ENCODE measurements at places on chromosomes 5 and 9.

DNA sequence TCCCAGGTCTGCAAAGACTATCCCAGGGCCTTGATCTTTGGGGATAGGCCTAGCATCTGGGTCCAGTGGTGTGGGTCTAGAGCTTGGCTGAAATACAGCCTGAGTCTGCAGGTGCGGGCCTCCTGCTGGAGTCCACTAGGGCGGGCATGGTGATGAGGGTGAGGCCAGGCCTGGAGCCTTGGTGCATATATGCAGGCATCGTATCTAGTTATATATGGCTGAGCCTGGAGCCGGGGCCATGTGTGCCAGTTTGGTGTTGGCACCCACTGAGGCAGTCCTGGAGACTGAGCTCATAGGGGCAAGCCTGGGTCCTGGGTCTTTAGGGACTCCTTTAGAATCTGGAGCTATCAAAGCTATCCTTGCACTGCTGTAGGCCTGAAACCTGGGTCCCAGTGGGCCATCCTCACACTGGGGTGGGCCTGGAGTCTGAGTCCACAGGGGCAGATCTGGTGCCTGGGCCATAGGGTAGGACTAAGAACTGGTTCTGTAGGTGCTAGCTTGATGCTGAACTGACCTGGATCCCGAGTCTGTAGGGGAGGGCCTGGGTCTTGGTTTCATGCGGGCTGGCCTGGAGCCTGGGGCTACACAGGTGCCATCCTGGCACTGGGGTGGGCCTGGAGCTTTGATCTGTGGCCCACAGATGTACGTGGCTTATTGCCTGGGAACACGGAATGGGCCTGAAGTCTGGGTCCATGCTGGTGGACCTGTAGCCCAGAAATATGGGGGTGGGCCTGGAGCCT lies 346.5 kb upstream of the MEF2C start:
- no peak for DNase-seq

DNA sequence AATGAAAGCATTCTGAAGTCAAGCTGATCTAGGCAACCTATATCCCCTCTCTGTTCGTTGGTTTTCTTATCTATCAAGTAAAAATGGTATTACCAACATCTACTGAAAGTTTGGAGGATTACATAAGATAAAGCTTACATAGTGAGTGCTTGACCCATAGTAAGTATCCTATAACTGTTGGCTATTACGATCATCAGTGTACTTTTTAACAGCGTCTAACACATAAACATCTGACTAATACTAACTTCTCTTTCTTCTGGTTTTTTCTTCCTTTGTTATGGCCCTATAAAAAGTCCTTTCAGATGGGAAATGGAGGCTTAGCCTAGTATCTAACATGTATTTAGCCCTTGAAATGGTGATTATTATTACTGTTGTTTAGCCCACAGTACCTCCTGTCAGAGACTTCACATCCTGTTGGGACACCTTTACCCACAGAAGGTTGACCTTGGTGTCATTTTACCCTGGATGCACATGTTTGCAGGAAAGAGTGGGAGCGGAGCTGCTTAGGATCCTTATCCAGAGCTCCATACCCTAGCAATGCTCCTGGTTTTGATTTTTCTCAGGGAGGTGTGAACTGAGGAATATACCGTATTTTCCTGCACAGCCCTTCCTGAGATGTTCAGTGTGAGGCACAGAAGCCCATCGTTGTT lies 6.0 kb downstream of the INSYN2B start:
- DNase-seq = no peak

- no peak for DNase-seq
These were observed 21.4 kb upstream of the FAM81B start for GRCh38 chr5:95369782-95370181.

DNA sequence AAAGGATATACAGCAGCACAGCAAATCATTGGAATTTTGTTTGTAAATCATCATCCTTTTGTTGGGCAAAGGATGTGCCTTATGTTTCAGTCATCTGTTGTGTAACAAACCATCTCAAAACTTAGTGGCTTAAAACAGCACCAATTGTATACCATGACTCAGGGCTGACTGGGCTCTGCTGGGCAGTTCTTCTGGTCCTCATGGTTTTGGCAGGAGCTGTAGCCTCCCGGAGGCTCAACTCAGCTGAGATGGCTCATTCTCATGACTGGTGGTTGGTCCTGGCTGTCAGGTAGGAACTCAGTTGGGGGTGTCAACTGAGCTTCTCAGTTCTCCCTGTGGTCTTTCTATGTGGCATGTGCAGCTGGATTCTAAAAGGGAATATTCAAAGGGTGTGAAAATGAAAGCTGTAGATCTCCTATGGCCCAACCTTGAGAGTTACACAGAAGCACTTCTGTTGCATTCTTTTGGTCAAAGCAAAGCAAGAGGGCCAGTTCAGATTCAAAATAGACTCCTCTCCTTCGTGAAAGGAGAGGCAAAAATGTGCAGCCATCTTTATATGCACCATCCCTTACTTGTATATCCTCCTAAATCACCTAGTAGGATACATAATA lies 39.1 kb upstream of the CPEB4 start:
- no peak for DNase-seq

GRCh38 chr9:135359764-135360163 lies 119.8 kb upstream of the PPP1R26 start:
- DNase-seq = no peak

DNA sequence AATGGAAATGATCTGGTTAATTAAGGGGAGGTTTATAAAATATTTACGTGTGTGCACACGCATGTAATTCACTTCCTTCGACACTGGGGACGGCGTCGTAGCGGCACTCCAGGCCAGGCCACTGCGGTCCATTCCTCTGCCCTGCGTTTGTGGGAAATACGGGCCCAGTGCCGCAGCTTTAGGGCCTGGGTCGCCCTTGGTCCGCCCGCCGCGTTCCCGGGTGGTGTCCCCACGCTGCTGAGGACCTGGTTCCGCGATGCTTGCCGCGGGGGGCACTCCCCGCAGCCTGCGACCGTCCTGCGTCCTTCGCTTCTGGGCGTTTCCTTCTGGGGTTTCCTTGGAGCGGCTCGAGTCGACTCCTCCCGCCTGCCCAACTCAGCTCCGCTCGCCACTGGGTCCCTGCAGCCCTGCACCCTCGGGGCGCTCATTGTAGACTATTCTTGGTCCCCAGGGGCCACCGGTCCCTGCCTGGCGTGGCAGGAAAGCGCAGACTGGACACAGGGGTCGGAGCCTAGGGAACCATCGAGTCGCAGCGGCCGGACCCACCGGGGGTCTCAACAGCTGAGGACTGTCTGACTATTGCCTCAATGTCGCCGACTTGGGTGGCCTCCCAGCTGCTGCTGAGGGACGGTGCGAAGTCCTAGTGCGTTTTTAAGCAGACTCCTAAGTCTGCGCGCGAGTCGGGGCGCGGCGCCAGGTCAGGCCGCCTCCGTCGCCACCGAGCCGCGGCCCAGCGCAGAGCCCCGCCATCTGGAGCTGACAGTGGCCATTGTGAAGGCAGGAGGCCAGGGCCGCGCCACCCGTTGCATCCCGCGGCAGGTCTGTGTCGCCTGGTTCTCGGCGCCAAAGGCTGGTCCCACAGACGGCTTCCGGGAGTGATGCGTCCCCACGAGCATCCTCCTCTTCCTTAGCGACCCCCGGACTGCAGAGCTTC lies 4.4 kb upstream of the IRX1 start:
- no peak for DNase-seq

GRCh38 chr9:105835721-105836120 lies 141.4 kb downstream of the TMEM38B start:
- DNase-seq = peak; percentile 7

DNA sequence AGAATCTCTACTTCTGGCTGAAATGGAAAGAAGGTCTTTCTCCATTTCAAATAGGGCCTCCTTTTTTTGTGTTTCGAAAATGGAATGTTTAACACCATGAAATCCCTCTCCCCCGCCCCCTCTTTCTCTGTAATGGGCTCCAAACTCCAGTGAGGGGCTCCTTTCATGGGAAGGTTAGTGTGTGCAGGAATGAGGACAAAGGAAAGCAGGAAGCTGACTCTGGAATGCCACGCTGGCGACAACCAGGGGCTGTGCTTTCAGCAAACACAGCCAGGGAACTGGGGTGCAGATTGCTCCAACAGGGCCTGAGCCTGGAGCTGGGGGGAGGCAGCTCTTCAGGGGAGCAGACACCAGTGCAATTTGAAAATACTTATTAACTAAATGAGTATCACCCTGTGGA lies 82.8 kb downstream of the CRB2 start:
- DNase-seq = no peak

- DNase-seq = no peak
These were observed 38.4 kb downstream of the PTCH1 start for GRCh38 chr9:95478335-95478734.

DNA sequence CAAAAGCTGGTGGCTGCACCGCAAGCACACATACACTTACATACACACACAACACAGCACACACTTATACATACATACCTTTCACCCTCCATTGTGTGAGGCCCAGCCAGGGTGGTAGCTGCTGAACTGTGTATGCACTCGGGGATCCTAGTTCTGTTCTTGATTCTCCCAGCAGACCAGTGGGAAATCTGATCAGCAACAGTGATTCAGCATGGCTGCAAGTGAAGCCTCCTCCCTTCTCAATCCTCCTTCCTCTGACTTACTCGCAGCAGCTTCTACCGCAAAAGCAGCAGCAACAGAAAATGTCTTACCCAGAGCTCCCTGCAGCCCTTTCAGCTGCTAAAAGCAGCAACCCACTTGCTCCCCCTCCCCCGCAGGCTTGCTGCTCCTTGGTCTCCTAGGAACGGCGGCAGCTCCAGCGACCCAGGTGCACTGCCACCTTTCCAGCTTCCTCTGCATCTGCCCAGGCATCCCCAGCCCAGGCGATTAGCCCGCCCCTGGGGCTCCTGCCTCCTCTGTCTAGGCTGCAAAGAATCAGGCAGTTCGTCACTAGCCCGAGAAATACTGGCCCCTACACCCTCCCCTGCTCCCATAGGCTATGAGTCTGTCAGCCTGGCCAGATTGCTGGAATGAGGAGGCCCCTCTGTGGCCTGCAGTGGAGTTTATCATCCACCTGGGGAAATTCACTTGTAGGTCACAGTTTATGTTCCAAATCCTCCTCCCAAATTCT lies at the start of gene KLHL3:
KLHL3 (minus strand) TSS at position 535 of the 730 bp plus-strand sequence; CDS start at position 92, 443 bp downstream.
- peak; percentile 50 for DNase-seq

- no peak for DNase-seq
These were observed 146.4 kb upstream of the PPP1R26 start for GRCh38 chr9:135332979-135333748.

DNA sequence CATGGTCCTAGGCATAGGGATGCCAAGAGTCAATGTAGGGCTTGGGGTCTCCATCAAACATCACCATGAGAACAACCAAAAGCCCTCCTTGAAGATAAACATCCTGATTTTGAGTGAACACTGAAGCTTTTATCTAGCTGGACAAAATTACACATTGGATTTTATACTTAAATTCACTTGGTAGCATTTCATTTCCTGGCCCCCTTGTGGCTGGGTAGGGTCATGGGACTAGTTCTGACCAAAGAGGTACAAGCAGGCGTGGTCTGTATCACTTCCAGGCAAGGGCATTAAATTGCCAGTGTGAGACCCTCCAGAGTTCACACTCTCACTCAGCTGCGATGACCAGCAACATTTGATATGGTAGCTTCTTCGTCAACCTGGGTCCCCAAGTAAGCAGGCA lies 320.3 kb downstream of the ACTL7B start:
- DNase-seq = no peak

- DNase-seq = no peak
These were observed 315.6 kb upstream of the DAB2 start for GRCh38 chr5:39740404-39740803.

DNA sequence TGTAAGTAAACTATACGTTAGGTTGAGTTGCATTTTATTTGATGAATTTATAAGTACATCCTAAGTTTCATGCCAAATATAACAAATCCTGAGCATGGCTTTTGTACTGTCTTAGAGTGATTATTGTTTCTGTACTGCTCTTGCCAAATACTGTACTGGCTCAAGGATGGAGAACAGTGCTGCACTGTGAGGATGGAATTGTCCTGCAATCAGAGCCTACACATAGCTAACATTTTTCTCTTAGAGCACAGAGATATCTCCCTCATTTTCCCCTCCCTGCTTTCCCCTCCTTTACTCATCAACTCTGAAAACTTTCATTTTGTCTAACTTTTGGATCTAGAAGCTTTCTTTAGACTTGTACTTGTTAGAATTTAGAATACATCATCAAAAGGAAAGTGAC lies 28.3 kb downstream of the LRRC70 start:
- DNase-seq = no peak

DNA sequence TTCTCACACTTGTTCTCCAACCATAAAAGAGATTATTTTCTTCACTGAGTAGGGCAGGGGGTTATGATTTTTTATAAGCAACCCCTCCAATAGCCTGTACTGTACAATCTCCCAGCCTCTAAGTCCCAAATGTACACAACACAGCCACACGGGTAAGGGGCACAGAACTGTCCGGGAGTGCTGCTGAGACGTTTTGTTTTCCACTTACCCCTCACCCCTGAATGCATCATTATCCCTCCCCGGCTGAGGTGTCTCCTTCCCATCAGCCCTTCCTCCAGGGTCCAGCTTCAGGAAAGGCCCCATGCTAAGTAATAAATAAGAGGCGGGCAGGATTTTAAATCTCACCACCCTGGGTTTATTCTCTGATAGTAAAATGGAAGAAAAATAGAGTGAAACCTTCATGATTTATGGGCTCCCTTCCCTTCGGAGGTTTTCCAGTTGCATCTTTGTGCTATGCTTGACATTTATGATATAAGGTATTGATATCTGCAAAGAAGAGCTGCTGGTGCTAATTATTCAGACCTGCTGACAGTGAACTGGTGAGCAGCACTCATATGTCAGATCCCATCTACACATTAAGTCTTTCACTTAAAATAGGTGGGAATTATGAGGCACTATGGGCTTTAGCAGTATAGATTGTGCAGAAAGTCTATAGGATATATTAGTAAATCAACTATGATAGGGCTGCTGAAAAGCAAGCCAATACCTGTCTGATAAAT lies 67.2 kb upstream of the MEGF10 start:
- DNase-seq = no peak

DNA sequence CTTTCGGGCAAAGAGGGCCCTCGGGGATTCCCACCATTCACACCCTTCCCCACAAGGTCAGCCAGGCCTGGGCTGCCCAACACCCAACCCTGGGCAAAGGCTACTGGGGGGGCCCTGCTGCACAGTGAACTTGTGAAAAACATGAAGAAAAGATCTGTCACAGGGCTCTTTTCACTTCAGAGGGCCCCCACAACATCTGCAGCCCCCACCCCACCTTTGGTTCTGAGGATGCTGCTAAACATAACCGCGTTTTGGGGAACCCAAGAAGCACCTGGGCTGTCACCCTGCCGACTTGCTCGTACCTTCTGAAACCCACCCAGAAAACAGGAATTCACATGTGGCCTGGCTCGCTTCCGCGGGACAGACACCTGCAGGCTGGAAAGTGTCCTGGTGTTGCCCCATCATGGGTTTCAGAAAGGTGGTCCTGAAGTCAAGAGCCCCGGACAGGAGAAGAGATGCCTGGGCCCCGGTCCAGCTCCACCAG lies 29.3 kb downstream of the B4GALT1 start:
- DNase-seq = no peak

DNA sequence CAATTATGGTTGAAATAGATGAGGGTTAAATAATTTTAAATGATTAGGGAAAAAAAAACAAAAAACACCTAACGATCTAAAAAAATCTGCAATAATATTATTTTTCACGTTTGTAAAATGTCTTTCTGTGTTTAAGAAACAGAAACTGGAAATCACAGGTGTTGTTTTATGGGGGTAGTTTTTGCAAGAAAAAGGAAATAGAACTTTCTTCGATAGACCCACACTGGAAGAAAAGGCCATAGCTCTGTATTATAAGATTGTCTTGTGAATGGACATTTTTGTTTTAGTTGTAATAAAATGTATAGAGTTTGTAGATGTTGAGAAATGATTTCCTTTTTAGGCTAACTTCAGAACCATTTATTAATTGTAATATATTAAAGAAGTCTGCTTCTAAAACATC lies 5.5 kb downstream of the CSNK1G3 start:
- no peak for DNase-seq

GRCh38 chr5:29134418-29134817 lies 2059.1 kb upstream of the CDH6 start:
- no peak for DNase-seq

- DNase-seq = no peak
These were observed 73.3 kb upstream of the IFNK start for GRCh38 chr9:27450752-27451151.
